ENCODE measurements at places on chromosomes 16 and 17.

GRCh38 chr16:87006021-87006420, 311.2 kb downstream of the C16orf95 start:
- DNase-seq: no peak

- no peak for DNase-seq
These were observed 3.8 kb downstream of the PMP22 start for GRCh38 chr17:15261258-15261801.

- DNase-seq: no peak
These were observed 11.7 kb downstream of the ZNF469 start for GRCh38 chr16:88394426-88394825.

DNA sequence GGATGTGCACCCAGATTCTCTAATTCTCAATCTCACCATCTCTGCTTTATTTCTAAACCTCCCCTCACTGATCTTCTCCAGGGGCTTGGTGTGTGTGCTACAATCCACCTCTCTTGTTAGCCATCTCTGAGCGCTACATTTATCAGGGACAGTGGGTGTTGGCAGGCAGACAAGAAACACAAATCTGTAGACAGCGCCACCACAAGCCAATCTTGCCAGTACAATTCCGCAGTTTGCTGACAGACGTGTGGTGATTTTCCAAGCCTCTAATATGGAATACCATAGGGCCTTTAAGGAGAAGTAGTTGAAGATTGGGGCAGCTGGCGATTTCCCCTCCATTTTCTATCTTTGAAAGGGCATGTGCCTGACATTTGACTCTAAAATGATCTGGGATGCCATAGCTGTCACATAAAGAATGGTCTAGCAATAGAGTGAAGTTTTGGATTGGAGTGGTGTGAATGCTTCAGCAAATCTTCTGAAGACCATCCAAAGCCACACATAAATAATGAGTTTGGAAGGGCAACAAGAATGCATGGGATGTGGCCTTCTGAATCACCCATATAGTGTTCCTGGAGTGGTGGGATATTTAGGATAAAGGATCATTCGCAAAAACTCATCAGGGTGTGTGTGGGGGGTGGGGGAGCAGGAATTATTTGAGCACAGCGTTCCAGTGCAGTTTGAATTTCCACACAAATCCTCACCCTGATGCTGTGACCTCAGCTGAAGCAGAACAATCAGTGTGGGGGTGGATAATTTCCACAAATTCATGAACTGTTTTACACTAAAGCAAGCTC, 12.0 kb upstream of the ANKFN1 start:
- DNase-seq: no peak

- DNase-seq: no peak
These were observed 6.5 kb downstream of the VPS53 start for GRCh38 chr17:708132-708531.

DNA sequence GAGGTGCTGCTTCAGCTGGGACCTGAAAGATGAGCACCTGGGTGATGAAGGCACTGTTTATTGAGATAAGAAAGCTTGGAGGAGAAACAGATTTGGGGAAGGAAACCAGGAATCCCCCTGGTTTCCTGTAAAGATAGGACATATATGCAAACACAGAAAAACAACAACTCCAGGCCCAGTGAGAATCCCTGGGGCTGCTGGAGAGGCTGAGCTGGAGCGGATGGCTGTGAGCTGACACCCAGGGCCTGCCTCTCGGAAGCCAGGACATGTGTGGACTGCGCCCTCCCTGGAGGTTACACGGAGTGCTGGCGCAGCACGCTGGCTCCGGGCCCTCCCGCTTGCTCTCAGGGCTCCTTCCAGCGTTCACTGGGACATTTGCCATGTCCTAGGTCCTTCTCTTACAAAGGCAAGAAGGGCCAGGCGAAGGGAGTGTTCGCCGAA, 57.5 kb downstream of the CYB5B start:
- peak; percentile 45 for DNase-seq

DNA sequence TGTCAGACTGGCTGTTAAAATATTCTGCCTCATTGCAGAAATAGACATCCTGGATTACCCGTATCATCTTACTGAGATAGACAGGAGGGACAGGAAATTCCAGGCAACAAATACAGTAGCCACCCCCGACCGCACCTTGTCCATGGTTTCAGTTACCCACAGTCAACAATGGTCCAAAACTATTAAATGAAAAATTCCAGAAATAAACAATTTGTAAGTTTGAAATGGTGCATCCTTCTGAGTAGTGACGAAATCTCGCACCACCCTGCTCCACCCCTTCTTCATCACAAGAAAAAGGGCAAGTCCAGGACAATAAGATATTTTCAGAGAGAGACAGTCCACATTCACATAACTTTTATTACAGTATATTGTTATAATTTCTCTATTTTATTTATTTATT, 23.6 kb upstream of the PRSS54 start:
- no peak for DNase-seq

DNA sequence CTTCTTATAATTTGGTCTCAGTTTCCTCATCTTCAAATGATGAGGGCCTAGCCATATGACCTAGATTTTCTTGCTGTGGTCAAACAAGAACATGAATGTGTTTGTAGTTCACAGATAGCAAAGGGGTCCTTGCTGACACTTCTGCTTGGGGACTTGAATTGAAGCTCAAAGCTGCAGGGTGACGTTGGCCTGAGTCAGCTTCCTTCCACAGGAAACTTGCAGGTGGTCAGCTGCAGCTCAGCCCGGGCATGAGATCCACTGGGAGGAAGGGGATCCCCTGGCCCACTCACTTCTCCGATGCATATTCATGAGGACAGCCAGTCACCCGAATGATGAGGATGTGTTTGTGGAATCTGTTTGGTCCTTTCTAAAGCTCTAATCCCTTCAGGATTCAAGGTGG, 42.6 kb upstream of the AXIN2 start:
- DNase-seq: no peak

GRCh38 chr16:50509521-50510341, 38.5 kb upstream of the NKD1 start:
- no peak for DNase-seq

GRCh38 chr17:12277827-12278226, 257.1 kb downstream of the MAP2K4 start:
- no peak for DNase-seq

Measured in common myeloid progenitor, CD34-positive (primary cell).